ENCODE measurements at places on chromosomes 13 and 19.

- H3K4me3 ChIP-seq, result no peak overlapping the region
- H3K27ac ChIP-seq, result no peak overlapping the region
- H3K36me3 ChIP-seq, result no peaks in the 10 kb centered on the region
- H3K4me1 ChIP-seq, result no peaks in the 10 kb centered on the region
These were observed 25.7 kb upstream of the VSTM2B start for GRCh38 chr19:29499921-29500590.

GRCh38 chr13:75660694-75661093, 24.6 kb downstream of the LMO7 start:
- H3K4me3 ChIP-seq, result no peak overlapping the region
- no peaks in the 10 kb centered on the region for H3K36me3 ChIP-seq
- H3K4me1 ChIP-seq, result no peaks in the 10 kb centered on the region
- no peak overlapping the region for H3K27ac ChIP-seq

DNA sequence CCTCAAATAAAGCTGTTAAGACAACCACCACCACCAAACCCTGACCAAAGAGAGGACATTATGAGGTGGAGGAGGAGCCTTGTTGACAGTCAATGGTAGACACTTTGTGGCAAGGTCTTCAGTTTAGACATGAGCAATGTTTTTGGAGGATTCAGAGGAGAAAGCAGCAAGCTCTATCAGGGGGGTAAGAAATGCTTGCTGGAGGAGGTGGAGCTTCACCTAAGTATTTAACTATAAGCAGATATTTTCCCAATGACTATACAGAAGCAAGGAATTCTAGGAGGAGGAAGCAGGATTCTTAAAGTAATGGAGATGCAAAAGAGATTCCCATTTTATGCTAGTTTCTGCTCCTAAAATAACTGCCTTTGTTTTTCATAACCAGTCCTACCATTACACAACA, 74.2 kb downstream of the TRPC4 start:
- no peaks in the 10 kb centered on the region for H3K36me3 ChIP-seq
- no peak overlapping the region for H3K4me3 ChIP-seq
- no peak for DNase-seq
- H3K4me1 ChIP-seq, result no peaks in the 10 kb centered on the region

DNA sequence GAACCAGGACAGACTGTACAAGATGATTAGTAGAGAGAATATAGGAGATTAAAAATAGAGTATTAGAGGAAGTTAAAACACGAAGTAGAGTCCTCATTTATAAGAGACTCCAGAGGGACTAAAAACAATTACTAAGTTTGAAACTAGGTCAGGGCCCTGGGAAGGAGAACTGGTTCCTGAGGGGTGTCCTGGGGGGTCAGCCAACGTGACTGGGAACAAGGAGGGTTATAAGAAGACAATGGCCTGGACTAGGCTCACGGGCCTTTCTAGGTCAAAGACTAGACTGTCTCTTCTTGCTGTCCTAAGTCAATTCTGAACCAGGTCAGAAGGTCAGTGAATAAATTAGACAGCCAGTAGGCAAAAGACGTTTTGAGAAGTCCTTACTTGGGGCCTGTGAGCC, 165.3 kb downstream of the IER2 start:
- no peak for DNase-seq
- no peaks in the 10 kb centered on the region for H3K27me3 ChIP-seq
- H3K4me1 ChIP-seq, result no peaks in the 10 kb centered on the region
- H3K36me3 ChIP-seq, result no peaks in the 10 kb centered on the region
- H3K4me3 ChIP-seq, result no peak overlapping the region

GRCh38 chr13:50587115-50587514, 256.4 kb downstream of the DLEU7 start:
- no peaks in the 10 kb centered on the region for H3K4me1 ChIP-seq
- no peak overlapping the region for H3K27ac ChIP-seq
- no peak for DNase-seq
- no peaks in the 10 kb centered on the region for H3K27me3 ChIP-seq

DNA sequence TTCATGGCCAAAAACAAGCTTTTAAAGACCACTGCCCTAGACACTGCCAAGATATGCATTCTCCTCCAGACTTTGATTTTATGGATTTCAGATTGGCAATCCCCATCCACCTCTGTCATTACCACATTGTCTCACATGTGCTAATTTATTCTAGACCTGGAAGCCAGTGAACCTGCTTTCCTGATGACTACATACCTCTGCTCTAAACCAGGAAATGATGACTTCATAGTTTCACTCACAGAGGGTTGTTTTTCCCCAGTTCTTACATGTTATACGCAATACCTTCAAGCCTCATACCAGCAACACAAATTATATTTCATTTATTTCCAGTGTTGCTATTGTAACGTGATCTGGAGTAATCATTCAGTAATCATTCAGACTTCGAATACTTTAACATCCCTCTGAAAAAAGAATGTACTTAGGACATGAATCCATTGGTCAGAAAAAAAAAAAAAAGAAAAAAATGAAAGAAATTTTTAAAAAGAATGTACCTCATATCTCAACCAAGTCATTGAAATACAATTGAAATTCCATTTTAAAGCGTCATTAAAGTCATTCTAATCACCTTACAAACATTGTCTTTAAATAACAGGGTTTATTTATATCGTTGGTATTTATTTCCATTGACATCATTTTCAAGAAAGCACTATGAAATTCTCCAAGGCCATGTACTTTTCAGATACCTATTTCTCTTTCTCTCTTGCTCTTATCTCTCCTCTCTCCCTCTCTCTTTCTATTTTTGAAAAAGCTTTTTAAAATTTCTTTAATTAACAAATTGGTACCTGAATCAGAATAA, 33.4 kb upstream of the KLF5 start:
- no peaks in the 10 kb centered on the region for H3K4me1 ChIP-seq
- no peak for DNase-seq
- no peak overlapping the region for H3K27ac ChIP-seq
- no peaks in the 10 kb centered on the region for H3K36me3 ChIP-seq
- H3K4me3 ChIP-seq, result no peak overlapping the region

- DNase-seq, result no peak
- H3K36me3 ChIP-seq, result no peaks in the 10 kb centered on the region
- H3K27ac ChIP-seq, result no peak overlapping the region
- H3K4me1 ChIP-seq, result no peaks in the 10 kb centered on the region
- H3K4me3 ChIP-seq, result no peak overlapping the region
These were observed 192.5 kb downstream of the POSTN start for GRCh38 chr13:37406031-37406430.

DNA sequence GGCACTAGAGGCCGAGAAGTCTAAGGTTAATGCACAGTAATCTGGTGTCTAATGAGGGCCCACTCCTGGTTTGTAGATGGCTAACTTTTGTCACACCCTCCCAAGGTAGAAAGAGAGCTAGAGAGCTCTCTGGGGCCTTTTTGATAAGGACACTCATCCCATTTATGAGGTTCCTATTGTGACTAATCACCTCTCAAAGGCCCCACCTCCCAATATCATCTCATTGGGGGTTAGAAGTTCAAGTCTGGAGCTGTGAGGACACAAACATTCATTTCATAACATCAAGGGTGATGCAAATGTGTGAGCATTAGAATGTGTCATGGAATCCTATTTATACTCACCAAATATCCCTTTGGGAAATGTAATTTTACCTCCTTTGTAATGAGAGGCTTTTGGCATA, 79.2 kb upstream of the SLC10A2 start:
- no peak overlapping the region for H3K27ac ChIP-seq
- H3K27me3 ChIP-seq, result no peaks in the 10 kb centered on the region
- H3K36me3 ChIP-seq, result no peaks in the 10 kb centered on the region
- no peaks in the 10 kb centered on the region for H3K4me1 ChIP-seq

- no peak for DNase-seq
- peaks cover 13% of the 10 kb centered on the region for H3K4me1 ChIP-seq
- peaks cover 22% of the 10 kb centered on the region for H3K27me3 ChIP-seq
- no peaks in the 10 kb centered on the region for H3K36me3 ChIP-seq
- no peak overlapping the region for H3K4me3 ChIP-seq
- no peak overlapping the region for H3K27ac ChIP-seq
These were observed 33.9 kb upstream of the GRTP1 start for GRCh38 chr13:113397608-113398425.

- no peaks in the 10 kb centered on the region for H3K27me3 ChIP-seq
- peak overlapping the region; percentile 69 for H3K4me3 ChIP-seq
- DNase-seq, result peak; percentile 37
- H3K27ac ChIP-seq, result peak overlapping the region; percentile 53
- peaks cover 61% of the 10 kb centered on the region for H3K4me1 ChIP-seq
These were observed 1.3 kb downstream of the BBC3 start for GRCh38 chr19:47229676-47230053.

DNA sequence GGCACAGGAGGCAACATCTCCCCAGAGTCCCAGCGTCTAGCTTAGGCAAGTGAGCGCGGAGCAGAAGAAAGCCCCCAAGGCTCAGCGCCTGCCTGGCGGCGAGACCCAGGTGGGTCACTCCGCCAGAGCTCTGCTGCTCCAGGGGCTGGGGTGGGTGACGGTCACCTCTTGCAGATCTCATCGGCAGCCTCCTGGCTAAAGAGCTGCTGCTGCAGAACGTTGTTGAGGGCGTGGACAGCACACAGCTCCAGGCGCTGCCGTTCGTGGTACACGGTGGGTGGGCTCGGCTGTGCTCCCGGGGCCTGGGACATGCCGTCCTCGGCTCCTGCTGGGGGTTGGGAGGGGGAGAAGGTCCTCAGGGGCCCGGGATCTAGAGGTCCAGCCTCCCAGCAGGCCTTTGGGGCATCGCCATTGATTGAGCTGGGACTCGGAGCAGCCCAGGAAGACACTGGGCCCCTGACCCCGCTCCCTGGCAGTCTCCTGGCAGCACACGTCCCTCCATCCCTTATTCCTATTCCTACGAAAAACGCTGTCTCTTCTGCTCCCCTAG, 795 bp downstream of the JOSD2 start:
- H3K27me3 ChIP-seq, result no peaks in the 10 kb centered on the region
- H3K27ac ChIP-seq, result peak overlapping the region; percentile 98
- H3K36me3 ChIP-seq, result no peaks in the 10 kb centered on the region

- no peaks in the 10 kb centered on the region for H3K27me3 ChIP-seq
- no peak overlapping the region for H3K27ac ChIP-seq
- no peaks in the 10 kb centered on the region for H3K4me1 ChIP-seq
- H3K4me3 ChIP-seq, result no peak overlapping the region
These were observed 428.7 kb downstream of the NDFIP2 start for GRCh38 chr13:79909644-79910043.

DNA sequence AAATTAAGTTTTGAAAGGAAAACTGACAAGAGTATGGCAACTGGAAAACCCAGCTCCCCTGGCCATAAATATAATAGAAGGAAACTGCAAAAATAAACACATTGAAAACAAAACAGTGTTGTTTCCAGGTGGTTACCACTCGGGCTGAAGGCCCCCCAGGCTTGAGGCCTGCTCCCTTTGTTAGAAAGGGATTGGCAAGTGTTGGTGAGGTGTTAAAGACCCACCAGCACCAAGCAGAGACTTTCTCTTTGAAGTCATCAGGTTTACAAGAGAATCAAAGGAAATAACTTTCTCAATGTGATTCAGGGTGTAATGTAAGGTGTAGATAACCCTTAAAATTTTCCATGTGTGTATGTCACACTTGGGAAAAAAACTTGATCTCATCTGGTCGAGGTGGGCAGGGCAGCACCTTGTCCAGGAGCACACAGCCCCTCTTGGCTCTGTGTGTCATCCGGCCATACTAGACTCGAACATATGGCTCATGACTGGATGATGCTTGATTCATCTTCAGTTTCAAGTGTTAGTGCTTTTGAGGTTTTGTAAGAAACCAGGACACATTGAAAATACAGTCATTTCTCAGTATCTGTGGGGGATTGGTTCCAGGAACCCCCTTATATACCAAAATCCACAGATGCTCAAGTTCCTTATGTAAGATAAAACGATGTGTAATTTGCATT, 7.8 kb downstream of the ACTN4 start:
- peaks cover 30% of the 10 kb centered on the region for H3K4me1 ChIP-seq
- H3K27ac ChIP-seq, result peak overlapping the region; percentile 22
- no peak for DNase-seq
- peaks cover 9% of the 10 kb centered on the region for H3K27me3 ChIP-seq

DNA sequence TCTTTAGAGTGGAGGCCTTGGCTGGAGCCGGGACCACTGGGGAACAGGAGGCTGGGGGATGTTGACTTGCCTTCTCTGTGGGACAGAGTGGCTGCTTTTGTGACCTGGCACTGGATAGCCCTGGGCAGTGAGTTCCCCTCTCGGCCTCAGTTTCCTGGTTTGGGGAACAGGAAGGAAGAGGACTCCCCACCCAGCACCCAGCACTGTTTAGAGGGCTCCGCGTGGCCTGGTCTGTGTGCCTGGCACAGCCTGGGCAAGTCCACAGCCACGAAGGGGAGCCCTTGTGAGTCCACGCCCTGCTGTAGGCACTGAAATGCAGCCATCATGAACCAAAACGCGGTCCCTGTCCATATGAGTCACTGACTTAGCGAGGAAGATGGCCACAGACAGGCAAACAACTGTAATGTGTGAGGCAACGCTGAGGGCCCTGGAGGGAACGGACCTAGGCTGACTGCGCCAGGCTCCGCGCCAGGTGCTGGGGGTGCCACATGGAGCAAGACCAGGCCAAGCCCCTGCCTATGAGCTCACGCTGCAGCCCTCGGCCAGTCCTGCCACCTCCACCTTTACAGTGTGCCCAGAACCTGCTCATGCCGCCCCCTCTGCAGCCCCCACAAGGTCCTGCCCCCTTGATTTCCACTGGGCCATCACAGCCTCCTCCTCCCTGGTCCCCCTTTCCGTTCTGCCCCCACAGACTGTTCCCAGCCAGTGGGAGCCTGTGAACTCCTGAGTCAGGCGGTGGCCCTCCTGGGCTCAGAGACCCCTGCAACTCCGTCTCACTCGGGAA, 35.5 kb downstream of the PAK4 start:
- no peak overlapping the region for H3K27ac ChIP-seq
- DNase-seq, result no peak
- no peaks in the 10 kb centered on the region for H3K27me3 ChIP-seq
- H3K36me3 ChIP-seq, result peaks cover 4% of the 10 kb centered on the region
- H3K4me1 ChIP-seq, result peaks cover 10% of the 10 kb centered on the region

- no peaks in the 10 kb centered on the region for H3K36me3 ChIP-seq
- H3K4me1 ChIP-seq, result no peaks in the 10 kb centered on the region
- DNase-seq, result no peak
- H3K27me3 ChIP-seq, result no peaks in the 10 kb centered on the region
- no peak overlapping the region for H3K27ac ChIP-seq
- no peak overlapping the region for H3K4me3 ChIP-seq
These were observed 6.9 kb upstream of the FBXL3 start for GRCh38 chr13:77033717-77034302.

DNA sequence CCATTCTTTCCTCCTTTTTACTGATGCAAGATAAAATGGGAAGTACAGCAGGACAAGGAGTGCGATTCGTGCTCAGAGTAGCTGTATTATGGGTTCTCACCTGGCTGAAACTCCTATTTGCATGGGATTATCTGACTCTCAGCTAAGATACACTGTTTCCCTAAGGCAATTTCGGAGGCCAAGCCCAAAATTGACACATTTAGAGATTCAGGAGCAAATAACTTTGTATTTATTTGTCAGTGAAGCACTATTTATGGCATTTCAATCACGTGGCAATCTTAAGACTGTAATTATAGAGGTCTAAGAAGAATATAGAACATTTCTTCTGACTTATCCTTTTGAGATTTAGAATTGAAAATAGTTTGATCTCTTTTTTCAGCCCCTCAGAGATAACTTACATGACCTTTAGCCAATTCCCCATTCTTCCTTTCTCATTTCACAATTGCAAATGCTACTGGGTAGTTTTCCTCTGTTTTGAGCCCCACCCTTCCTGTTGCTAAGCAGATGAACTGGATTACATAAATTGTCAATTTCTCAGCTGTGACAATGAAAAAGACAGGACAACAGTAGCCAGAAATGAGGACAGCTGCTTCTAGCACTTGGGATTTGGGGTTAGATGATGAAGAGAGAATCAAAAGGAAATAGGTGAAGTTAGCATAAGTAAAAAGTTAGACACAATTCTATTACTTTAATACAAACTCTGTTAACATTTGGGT, 122.7 kb upstream of the FRY start:
- no peak for DNase-seq
- no peak overlapping the region for H3K4me3 ChIP-seq
- H3K4me1 ChIP-seq, result no peaks in the 10 kb centered on the region
- no peak overlapping the region for H3K27ac ChIP-seq

Data from T-cell (primary cell).